ENCODE measurements at places on chromosomes 3 and 15. TPM values are rescaled to one million over a fixed set of nuclear protein-coding genes. Genes with fewer than 3 reads are reported as not detected.

- DNase-seq, result no peak
- H3K36me3 ChIP-seq, result no peaks in the 10 kb centered on the region
- H3K4me1 ChIP-seq, result no peaks in the 10 kb centered on the region
- no peaks in the 10 kb centered on the region for H3K27me3 ChIP-seq
Measured at GRCh38 chr15:89623165-89623564, 32.1 kb downstream of the KIF7 start.

DNA sequence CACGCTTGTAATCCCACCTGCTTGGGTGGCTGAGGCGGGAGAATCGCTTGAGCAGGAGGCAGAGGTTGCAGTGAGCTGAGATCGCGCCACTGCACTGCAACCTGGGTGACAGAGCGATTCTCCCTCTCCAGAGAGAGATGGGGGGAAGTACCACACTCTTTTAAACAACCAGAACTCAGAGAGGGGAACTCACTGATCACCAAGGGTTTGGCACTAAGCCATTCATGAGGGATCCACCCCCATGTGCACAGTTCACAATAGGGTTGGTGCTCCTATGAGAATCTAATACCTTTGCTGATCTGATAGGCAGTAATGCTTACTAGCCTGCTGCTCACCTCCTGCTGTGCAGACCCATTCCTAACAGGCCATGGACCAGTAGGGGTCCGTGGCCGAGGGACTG, 51.6 kb downstream of the QTRT2 start:
- H3K27me3 ChIP-seq, result no peaks in the 10 kb centered on the region
- no peak overlapping the region for H3K4me3 ChIP-seq
- no peaks in the 10 kb centered on the region for H3K36me3 ChIP-seq
- DNase-seq, result no peak
- no peaks in the 10 kb centered on the region for H3K4me1 ChIP-seq

DNA sequence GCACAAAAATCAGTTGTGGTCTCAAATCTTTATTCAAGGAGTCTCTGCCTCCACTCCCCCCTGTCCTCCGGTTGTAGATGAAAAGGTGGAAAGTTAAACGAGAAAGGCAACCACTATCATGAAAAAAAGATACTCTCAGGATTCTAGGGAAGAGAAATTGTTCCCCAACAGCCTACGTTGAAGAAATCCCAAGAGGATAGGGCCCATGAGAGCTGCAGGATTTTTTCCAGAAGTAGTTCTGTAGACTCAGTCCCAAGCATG, 14.3 kb downstream of the ZIC1 start:
- H3K4me3 ChIP-seq, result no peak overlapping the region
- DNase-seq, result no peak
- H3K27ac ChIP-seq, result no peak overlapping the region
- peaks cover 7% of the 10 kb centered on the region for H3K4me1 ChIP-seq

GRCh38 chr3:142209655-142210054, 15.7 kb downstream of the GK5 start:
- no peaks in the 10 kb centered on the region for H3K4me1 ChIP-seq
- no peaks in the 10 kb centered on the region for H3K36me3 ChIP-seq
- H3K4me3 ChIP-seq, result no peak overlapping the region

DNA sequence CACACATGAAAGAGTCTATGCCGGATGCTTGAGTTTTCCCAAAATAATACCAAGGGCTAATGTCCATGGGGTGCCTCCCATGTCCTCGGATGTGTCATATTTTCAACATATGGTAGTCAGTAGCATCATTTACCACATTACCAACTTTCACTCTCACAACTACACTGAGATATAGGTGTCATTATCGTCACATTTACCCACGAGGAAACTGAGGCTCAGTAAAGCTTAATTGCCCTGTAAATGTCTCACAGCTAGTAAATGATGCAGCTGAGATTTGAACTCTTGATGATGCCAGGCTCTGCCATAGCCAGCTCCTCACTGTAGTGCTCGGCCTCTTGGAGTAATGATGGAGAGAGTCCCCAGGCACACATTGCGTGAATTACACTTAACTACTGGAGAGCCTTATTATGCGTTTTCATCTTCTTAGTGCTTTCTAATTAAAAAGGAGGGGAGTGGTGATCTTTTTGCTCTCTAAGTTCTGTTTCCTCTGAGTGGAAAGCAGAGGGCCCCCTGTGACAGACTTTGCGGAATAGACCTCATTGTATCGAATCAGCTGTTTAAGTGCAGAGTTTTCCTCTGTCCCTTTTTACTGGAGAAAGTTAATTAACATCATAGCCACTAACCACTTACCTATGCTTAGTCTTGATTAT, 142.0 kb upstream of the SLCO3A1 start:
- H3K4me3 ChIP-seq, result no peak overlapping the region
- DNase-seq, result no peak
- H3K27me3 ChIP-seq, result no peaks in the 10 kb centered on the region
- no peaks in the 10 kb centered on the region for H3K4me1 ChIP-seq

DNA sequence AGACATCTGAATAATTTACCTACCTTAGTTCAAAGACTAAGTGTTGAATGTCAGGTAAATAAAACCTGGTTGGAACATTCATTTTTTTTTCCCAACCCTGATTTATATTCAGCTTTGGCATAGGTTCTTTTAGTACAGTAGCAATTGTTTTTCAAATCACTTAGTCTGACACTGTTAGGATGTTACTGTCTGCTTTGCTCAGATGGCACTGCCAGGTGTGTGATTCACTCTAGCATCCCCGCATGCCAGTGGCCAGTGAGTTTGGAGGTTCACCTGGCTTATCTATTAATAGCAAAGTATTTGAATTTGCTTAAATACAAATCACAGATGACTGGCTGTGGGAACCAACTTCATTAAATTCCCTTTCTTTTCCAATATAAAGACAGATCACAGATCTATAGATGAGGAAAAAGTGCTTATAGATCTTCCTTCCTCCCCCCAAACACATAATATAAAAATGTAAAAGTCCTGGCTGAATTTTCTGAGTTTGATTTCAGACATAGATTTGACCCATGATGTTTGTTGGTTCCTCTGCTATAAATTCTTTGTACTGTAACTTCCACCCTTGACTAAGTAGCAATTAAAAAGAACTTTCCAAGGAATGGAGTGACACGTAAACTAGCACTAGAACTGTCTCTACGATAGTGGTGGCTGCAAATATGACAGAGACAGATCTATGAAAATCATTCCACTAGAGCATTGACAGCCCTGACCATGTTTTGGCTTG, 3.9 kb downstream of the THBS1 start:
- peaks cover 6% of the 10 kb centered on the region for H3K4me1 ChIP-seq
- no peak overlapping the region for H3K27ac ChIP-seq
- no peaks in the 10 kb centered on the region for H3K36me3 ChIP-seq
- DNase-seq, result no peak
- no peaks in the 10 kb centered on the region for H3K27me3 ChIP-seq

- H3K4me1 ChIP-seq, result no peaks in the 10 kb centered on the region
- H3K27me3 ChIP-seq, result no peaks in the 10 kb centered on the region
- H3K27ac ChIP-seq, result no peak overlapping the region
- DNase-seq, result no peak
Measured at GRCh38 chr15:76865548-76865991, 39.6 kb downstream of the SCAPER start.

The NR2E3 gene
- not detected for polyA plus RNA-seq

GRCh38 chr3:40681658-40682055, 156.9 kb downstream of the ZNF621 start:
- no peak for DNase-seq
- peaks cover 5% of the 10 kb centered on the region for H3K4me1 ChIP-seq
- H3K4me3 ChIP-seq, result no peak overlapping the region
- H3K27me3 ChIP-seq, result no peaks in the 10 kb centered on the region

DNA sequence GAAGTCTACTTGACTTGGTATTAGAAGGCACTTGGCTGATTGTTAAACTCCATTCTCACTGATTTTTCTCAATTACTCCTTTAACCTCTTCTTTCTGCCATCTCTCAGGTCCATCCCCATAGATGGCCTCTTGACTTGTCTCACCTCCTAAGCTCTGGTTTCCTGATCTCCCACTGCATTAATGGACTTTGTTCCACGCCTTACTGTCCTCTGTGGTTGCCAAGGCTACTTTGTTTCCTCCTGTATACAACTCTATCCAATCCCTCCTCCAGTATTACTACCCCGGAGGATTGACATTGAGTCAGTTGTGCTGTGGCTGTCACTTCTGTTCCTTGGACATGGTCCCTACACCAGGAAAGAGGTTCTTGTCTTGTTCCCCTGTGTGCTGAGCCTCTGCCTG, 10.6 kb upstream of the GLCE start:
- DNase-seq, result no peak
- peaks cover 21% of the 10 kb centered on the region for H3K27me3 ChIP-seq
- no peaks in the 10 kb centered on the region for H3K4me1 ChIP-seq
- H3K4me3 ChIP-seq, result no peak overlapping the region
- no peaks in the 10 kb centered on the region for H3K36me3 ChIP-seq
- H3K27ac ChIP-seq, result no peak overlapping the region

The PLXND1 gene
- polyA plus RNA-seq, result 2.4 TPM

GRCh38 chr15:52295421-52296001, at the start of gene MYO5C:
Gene MYO5C (minus strand): TSS chr15:52295804. CDS start chr15:52295636, 168 bp downstream.
- H3K27ac ChIP-seq, result no peak within 1 kb of the TSS
- H3K4me3 ChIP-seq, result no peak within 1 kb of the TSS
- DNase-seq, result peak; percentile 37

The CFAP20DC gene
- 0.48 TPM for polyA plus RNA-seq

GRCh38 chr3:162770551-162770950, 1273.9 kb downstream of the OTOL1 start:
- H3K27me3 ChIP-seq, result no peaks in the 10 kb centered on the region
- DNase-seq, result no peak
- H3K36me3 ChIP-seq, result no peaks in the 10 kb centered on the region

- peaks cover 73% of the 10 kb centered on the region for H3K4me1 ChIP-seq
- no peaks in the 10 kb centered on the region for H3K36me3 ChIP-seq
- peak; percentile 62 for DNase-seq
- H3K4me3 ChIP-seq, result peak overlapping the region; percentile 46
- H3K27me3 ChIP-seq, result no peaks in the 10 kb centered on the region
Measured at GRCh38 chr15:76337059-76337695, 604 bp downstream of the ISL2 start.

DNA sequence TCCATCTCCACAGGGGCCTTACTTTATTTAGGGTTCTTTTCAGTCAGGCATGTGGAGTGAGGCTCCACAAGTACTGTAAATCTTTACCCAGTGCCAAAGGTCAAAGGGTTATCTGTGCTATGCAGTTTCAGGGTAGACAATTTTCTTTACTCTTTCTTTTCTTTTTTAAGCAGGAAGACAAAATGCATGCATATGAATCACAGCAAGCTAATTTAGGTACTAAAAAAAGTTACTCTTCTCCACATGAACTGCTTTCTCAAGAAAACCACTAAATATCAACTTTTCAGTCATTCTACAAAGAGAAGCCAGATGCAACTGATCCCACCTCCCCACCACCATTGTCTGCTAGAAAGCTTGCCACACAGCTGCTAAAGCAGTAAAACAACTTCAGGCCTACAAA, 73.3 kb upstream of the PYGO1 start:
- H3K27ac ChIP-seq, result no peak overlapping the region
- H3K27me3 ChIP-seq, result no peaks in the 10 kb centered on the region
- H3K36me3 ChIP-seq, result no peaks in the 10 kb centered on the region
- no peak for DNase-seq
- no peak overlapping the region for H3K4me3 ChIP-seq

DNA sequence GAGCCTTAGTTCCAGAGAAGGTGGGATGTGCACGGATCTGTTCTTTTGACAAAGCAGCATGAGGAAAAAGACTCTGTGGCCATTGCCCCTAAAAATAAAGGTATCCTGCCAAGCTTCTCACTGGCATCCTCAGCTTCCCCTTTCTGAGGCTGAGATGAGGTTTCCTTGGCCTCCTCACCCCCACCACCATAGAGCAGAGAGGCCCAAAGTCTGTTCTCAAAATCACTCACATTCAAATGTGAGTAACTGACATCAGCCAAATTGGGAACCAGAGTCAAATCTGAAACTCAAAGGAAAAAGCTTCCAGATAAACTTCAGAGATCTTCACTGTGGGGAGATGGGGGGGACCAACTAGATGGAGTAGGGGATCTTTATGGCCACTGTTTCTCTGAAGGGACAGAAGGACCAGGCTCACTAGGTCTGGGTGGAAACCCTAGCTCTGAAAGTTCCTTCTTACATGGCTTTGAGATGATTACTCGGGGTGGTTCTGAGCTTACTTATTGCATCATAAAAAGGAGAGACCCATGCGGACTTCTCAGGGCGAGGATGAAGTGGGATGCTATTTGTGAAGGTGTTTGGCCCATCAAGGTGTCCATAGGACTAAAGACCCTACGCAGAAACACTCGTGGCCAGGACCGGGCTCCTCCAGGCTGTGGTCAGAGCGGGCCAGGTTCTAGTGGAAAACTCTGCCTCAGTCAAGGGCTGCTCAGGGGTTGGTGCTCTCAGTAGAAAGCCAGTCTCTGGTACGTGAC, 61.5 kb upstream of the MEF2A start:
- H3K36me3 ChIP-seq, result no peaks in the 10 kb centered on the region
- H3K27ac ChIP-seq, result peak overlapping the region; percentile 60
- H3K4me1 ChIP-seq, result peaks cover 91% of the 10 kb centered on the region
- peak; percentile 70 for DNase-seq
- no peak overlapping the region for H3K4me3 ChIP-seq
- no peaks in the 10 kb centered on the region for H3K27me3 ChIP-seq

GRCh38 chr3:44478055-44478468, 592 bp upstream of the ZNF445 start:
- H3K4me3 ChIP-seq, result peak overlapping the region; percentile 62
- H3K4me1 ChIP-seq, result peaks cover 17% of the 10 kb centered on the region
- H3K27ac ChIP-seq, result no peak overlapping the region
- H3K36me3 ChIP-seq, result no peaks in the 10 kb centered on the region
- DNase-seq, result peak; percentile 10

The OR5K2 gene
- polyA plus RNA-seq, result not detected

The SERPINI2 gene
- polyA plus RNA-seq, result not detected

The TIGIT gene
- 2.5 TPM for polyA plus RNA-seq

DNA sequence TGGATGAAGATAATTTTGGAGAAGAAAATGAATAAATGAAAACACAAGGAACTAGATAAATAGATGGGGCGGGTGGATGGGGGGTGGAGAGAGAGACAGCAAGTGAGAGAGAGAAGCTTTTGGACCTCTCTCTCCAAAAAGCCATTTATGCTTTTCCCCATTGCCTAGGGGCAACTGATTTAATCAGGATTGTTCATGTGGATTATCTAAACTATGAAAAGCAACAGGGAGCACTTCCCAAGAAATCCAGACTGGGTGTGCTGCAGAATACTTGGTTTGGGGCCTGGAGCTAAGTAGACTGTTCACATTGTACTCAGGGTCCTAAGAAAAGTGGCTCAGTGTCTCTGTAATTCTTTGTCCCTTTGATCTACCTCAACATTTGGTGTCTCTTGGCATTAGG, 367.0 kb downstream of the TIGIT start:
- H3K27me3 ChIP-seq, result no peaks in the 10 kb centered on the region
- no peak for DNase-seq
- no peaks in the 10 kb centered on the region for H3K36me3 ChIP-seq
- no peaks in the 10 kb centered on the region for H3K4me1 ChIP-seq
- H3K27ac ChIP-seq, result no peak overlapping the region
- H3K4me3 ChIP-seq, result no peak overlapping the region

The PXYLP1 gene
- 1.4 TPM for polyA plus RNA-seq
